A549 treated with CpdA at 1 μM for 4 hours (cell line): ENCODE measurements at places on chromosomes 3 and 15. TPM values are rescaled to one million over a fixed set of nuclear protein-coding genes. Genes with fewer than 3 reads are reported as not detected.

Gene VEPH1
- 0.07 to 0.10 TPM in 2 of 5 replicates, not detected in the others for total RNA-seq

Gene CCDC71
- 10.1 to 17.1 TPM (median 13.0 TPM) in 5 replicates for total RNA-seq

Gene GHSR
- not detected in 5 replicates for total RNA-seq

Gene CRABP1
- 0.71 to 1.9 TPM (median 1.6 TPM) in 5 replicates for total RNA-seq

Gene SENP7
- 1.7 to 2.5 TPM (median 2.3 TPM) in 5 replicates for total RNA-seq

Gene SHC4
- 0.66 to 1.6 TPM (median 0.85 TPM) in 5 replicates for total RNA-seq

Gene CADPS
- total RNA-seq = not detected in 5 replicates

Gene PLA2G4F
- not detected in 5 replicates for total RNA-seq

Gene MYRIP
- total RNA-seq = 0.03 to 0.07 TPM in 2 of 5 replicates, not detected in the others

Gene GOLGA8J
- 0.09 TPM in 1 of 5 replicates, not detected in the others for total RNA-seq

Gene NEK10
- total RNA-seq = 0.84 to 1.5 TPM (median 1.2 TPM) in 5 replicates

Gene FBXO40
- not detected in 5 replicates for total RNA-seq

Gene HTR3D
- total RNA-seq = not detected in 5 replicates

Gene VIPR1
- total RNA-seq = 0.54 to 0.73 TPM (median 0.58 TPM) in 5 replicates

Gene SPG11
- 7.8 to 9.1 TPM (median 8.7 TPM) in 5 replicates for total RNA-seq

Gene TMCO5A
- not detected in 5 replicates for total RNA-seq

Gene SLC28A1
- total RNA-seq = 0.02 to 0.06 TPM (median 0.05 TPM) in 3 of 5 replicates, not detected in the others

Gene DUOX1
- total RNA-seq = not detected in 5 replicates

Gene TLR9
- 0.08 TPM in 2 of 5 replicates, not detected in the others for total RNA-seq

Gene CDV3
- 103 to 125 TPM (median 112 TPM) in 5 replicates for total RNA-seq

Gene HTD2
- 5.5 to 8.5 TPM (median 7.2 TPM) in 5 replicates for total RNA-seq

Gene CGNL1
- 1.5 to 2.0 TPM (median 1.9 TPM) in 5 replicates for total RNA-seq

Gene DUOXA2
- total RNA-seq = not detected in 5 replicates

Gene CACNA2D3
- 0.02 TPM in 1 of 5 replicates, not detected in the others for total RNA-seq

Gene IMPG2
- 0.01 to 0.02 TPM in 2 of 5 replicates, not detected in the others for total RNA-seq

Gene BFSP2
- not detected in 5 replicates for total RNA-seq

Gene CDHR4
- total RNA-seq = 0.16 to 0.53 TPM (median 0.40 TPM) in 5 replicates

Gene GPR87
- total RNA-seq = 0.86 to 1.3 TPM (median 1.1 TPM) in 5 replicates

Gene SEMA3G
- 0.05 to 0.15 TPM (median 0.10 TPM) in 5 replicates for total RNA-seq

Gene BUB1B
- total RNA-seq = 28.2 to 33.9 TPM (median 30.0 TPM) in 5 replicates

Gene MGLL
- total RNA-seq = 56.6 to 76.2 TPM (median 62.9 TPM) in 5 replicates

Gene GOLGA6B
- not detected in 5 replicates for total RNA-seq

Gene FAM107A
- total RNA-seq = 0.07 to 0.08 TPM in 2 of 5 replicates, not detected in the others

Gene SKIL
- total RNA-seq = 18.4 to 31.8 TPM (median 23.3 TPM) in 5 replicates

Gene ZNF654
- 3.1 to 4.7 TPM (median 3.4 TPM) in 5 replicates for total RNA-seq

Gene CPNE9
- 0.13 to 0.41 TPM (median 0.23 TPM) in 4 of 5 replicates, not detected in the other for total RNA-seq

Gene MFGE8
- total RNA-seq = 306 to 389 TPM (median 324 TPM) in 5 replicates

Gene LRRK1
- total RNA-seq = 20.1 to 29.0 TPM (median 22.4 TPM) in 5 replicates

Gene NME9
- total RNA-seq = not detected in 5 replicates

Gene NPAP1
- not detected in 5 replicates for total RNA-seq

Gene SLC15A2
- total RNA-seq = 0.12 to 0.41 TPM (median 0.35 TPM) in 5 replicates

Gene TMEM115
- total RNA-seq = 37.1 to 46.1 TPM (median 45.8 TPM) in 5 replicates
